Sigmoid colon (tissue), 7 donors: ENCODE measurements at places on chromosomes 6 and 20. TPM values are rescaled to one million over a fixed set of nuclear protein-coding genes. Genes with fewer than 3 reads are reported as not detected.

The ZKSCAN4 gene
- total RNA-seq: 6.1 TPM

The TLDC2 gene
- total RNA-seq: not detected

GRCh38 chr6:35476004-35476403 lies 7.8 kb downstream of the RPL10A start:
- no peak for DNase-seq

GRCh38 chr6:64998204-64998603 lies 708.8 kb downstream of the EYS start:
- DNase-seq: no peak

GRCh38 chr6:139778688-139779087 lies 404.2 kb upstream of the CITED2 start:
- DNase-seq: no peak

DNA sequence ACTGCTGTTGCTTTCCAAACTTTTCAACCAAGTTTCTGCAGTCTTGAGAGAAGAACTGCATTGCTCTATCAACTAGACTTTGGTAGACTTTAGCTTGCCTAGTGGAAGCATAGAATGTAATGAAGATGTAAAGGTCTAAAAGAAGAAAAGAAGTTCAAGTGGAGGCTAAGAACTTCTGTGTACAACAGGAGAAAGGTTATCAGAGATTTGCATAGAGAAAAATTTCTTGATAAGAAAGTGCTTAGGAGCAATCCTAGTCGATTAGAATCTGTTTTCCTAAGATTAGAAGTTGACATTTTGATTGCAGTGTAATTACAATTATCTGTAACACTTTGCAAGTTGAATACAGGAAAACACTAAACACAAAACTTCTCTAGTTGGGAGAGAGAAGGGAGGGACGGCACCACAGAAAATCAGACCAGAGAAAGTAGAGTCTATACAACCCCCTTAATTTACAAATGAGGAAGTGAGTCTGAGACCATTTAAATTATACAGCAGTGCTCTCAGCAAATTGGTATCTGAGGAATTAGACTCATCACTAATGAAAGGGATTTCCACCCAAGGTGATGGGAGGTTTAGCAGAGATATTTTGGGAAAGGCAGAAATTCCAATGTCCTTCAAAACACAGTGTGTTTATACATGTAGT lies 194.3 kb upstream of the MARCKS start:
- DNase-seq: no peak

- no peak for DNase-seq
These were observed 165.6 kb downstream of the TRIM27 start for GRCh38 chr6:28758046-28758817.

- no peak for DNase-seq
These were observed 75.7 kb upstream of the QKI start for GRCh38 chr6:163338671-163339405.

- DNase-seq: no peak
These were observed 130.9 kb downstream of the RFPL4B start for GRCh38 chr6:112478036-112478435.

DNA sequence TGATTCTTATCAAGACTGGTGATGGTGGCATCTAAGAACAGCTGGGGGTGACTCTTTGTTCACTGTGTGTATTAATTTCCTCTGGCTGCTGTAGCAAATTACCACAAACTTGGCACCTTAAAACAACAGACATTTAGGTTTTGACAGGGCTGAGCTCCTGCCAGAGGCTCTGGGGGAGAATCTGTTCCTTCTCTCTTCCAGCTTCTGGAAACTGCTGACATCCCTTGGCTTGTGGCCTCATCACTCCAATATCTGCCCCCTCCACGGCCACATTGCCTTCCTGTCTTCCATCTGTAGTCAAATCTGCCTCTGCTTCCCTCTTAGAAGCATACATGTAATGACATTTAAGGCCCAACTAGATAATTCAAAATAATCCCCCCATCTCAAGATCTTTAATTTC lies 274.9 kb downstream of the PRL start:
- no peak for DNase-seq

DNA sequence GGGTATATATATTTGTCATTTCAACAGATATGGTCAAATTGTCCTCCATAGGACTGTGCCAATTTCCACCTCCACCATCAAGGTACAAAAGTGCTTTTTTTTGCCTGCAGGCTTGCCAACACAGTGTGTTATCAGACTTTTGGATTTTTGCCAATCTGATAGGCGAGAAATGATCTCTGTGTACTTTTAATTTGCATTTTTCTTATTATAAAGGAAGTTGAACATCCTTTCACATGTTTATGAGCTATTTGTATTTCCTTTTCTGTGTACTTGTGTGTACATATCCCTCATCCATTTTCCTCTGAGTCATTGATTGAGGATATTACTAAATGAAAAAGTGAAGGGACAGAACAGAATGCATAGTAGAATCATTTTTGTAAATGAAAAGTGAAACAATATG lies 39.0 kb upstream of the PTPN1 start:
- no peak for DNase-seq

DNA sequence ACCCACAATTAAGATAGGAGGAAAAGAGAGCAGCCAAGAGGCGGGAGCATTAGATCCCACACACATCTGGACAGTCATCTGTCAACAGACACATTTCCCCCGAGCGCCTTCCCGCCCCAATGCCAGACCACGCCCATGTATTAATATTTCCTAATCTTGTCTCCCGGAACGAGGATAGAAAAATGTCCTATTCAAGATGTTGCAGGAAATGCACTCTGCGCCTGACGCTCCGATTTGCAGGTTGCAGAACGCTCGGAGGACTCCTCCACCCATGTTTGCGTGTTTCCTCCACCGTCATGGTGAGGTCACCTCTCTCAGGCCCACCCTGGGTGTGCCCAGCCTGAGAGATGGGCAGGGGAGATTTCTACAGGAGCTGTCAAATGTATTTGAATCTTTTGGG lies 215.2 kb downstream of the TAF4 start:
- no peak for DNase-seq

GRCh38 chr6:17703256-17703694 lies 3.5 kb downstream of the NUP153 start:
- no peak for DNase-seq

The SPAG4 gene
- total RNA-seq: 3.3 TPM

GRCh38 chr20:17725094-17725835 lies 25.5 kb downstream of the BANF2 start:
- DNase-seq: no peak

DNA sequence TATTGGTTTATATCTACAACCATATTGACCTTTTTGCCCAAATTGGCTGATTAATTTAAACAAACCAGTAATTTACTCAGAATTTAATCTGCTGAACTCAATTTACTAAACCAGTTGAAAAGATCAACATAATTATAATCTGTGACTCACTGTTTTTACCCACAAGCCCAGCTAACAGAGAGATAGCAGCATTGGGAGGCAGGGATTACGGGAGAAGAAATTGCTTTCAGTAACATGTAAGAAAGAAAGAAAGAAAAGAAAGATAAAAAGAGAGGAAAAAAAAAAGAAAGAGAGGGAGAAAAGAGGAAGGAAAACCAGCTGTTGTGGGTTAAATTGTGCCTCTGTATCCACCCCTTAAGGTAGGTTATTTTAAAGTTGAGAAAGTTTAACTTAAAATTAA lies 13.3 kb upstream of the RHAG start:
- no peak for DNase-seq

DNA sequence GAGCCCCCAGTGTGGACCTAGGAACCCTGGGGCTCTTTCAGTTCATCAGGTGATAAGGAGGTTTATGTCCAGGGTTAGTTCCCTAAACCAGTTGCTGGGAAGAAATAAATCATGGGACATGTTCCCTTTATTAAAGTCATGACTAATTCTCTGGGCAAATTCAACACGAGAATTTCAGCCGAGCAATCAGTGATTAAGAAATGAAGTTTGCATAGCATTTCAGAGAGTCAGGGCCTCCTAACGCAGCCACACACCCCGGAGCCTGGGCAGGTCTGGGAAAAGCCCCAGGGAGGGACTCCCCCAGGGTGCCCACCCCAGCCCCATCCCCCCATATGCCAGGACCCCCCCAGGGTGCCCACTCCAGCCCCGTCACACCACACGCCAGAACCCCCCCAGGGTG lies 20.1 kb downstream of the SLCO4A1 start:
- no peak for DNase-seq

The ACTL10 gene
- 0.54 TPM for total RNA-seq

GRCh38 chr20:41927189-41927588 lies 309.0 kb upstream of the CHD6 start:
- DNase-seq: no peak

- DNase-seq: no peak
These were observed 15.7 kb upstream of the RPS10 start for GRCh38 chr6:34441526-34441925.

DNA sequence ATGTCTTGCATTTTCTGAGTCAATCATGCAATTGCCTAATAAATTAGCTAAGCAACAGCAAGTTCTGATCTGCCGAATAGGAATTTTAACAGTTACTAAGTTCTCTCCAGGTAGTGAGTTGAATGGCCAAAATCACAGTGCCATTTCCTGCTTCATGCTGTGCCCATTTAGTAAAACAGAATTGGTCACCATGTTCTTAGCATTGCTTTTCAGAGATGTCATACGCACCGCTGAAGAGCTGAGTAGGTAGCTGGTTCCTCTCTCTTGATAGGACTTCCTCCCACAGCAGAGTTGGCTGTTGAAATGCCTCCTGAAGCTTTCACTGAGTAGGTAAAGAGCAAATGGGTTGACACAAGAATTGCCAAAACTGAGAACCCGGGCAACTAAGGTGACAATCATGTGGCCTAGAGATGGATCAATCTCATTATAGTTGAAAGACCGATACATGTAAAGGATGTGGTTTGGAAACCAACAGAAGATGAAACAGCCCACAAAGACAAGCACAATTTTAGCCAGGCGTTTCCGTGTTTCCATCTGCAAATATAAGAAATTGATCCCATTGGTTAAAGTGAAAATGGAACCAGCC lies 57.1 kb upstream of the GJE1 start:
- DNase-seq: no peak

The FNDC1 gene
- 4.3 TPM for total RNA-seq

DNA sequence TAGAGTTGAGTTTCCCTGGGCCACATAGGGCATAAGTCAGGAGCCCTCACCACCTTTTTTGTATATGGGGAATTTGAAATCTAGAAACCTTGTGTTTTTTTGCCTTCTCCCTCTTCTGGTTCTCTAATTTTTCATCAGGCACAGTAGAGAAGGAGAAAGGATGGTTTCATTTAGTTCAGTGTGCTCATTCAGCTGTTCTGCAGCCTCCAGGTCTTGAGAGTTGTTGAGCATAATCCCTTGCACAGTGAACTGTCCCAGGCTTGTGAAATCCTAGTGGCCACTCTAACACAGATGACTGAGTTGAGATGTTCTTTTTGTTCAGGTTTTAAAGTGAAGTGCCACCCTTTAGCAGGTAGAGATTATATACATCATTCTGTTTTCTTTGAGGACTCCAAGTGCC lies 183.5 kb downstream of the CDKAL1 start:
- no peak for DNase-seq

The SYNJ2 gene
- 11.1 TPM for total RNA-seq

GRCh38 chr6:136088693-136089092 lies 161.4 kb downstream of the MTFR2 start:
- DNase-seq: no peak

GRCh38 chr6:15562977-15563376 lies 99.9 kb downstream of the DTNBP1 start:
- no peak for DNase-seq

DNA sequence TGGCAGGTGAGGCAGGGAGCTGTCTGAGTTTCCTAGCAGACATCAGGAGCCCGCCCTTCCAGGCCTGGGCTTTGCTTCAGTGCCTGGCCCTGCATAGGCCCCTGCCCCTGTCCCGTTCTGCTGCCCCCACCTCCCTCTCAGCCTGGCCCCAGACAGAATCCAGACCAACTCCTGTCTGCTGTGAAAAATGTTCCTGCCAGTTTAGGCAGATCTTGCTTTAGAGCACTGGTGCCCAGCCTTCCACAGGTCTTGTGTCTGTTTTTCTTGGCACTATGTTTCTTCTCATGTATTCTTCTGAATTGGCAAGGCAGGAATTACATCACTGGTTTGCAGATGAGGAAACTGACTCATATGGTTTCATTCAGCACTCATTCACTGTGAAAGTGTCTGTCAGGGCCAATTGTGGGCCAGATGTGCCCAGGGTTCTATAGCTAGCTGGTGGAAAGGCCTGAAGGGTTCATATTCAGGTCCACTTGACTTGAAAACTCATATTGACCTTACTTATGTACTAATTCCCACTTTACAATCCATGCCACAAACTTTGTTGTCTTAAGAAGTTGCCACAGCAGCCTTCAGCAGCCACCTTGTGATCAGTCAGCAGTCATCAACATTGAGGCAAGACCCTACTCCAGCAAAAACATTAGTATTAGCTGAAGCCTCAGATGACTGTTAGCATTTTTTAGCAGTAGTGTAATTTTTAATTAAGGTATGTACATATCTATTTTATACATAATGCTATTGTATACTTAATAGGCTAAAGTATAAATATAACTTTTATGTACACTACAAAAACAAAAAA lies 40.5 kb downstream of the HLA-F start:
- no peak for DNase-seq

DNA sequence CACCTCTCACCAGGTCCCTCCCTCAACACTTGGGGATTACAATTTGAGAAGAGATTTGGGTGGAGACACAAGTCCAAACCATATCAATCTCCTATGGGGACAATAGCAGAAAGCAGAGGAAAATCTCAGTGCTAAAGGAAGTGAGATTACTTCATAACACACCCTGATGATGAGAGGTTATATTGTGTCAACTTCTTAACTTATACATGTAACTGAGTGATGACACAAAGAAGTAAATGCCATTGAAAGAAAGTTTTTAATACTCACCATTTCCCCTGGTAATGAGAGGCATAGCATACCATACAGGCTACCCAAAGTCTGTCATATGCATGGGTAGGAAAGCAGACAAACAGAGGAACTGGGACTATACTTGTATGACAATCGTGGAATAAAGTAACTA lies 137.2 kb downstream of the MMUT start:
- DNase-seq: no peak

The HAO1 gene
- not detected for total RNA-seq

The FAM184A gene
- total RNA-seq: 5.4 TPM

The BMP7 gene
- total RNA-seq: 2.5 TPM

DNA sequence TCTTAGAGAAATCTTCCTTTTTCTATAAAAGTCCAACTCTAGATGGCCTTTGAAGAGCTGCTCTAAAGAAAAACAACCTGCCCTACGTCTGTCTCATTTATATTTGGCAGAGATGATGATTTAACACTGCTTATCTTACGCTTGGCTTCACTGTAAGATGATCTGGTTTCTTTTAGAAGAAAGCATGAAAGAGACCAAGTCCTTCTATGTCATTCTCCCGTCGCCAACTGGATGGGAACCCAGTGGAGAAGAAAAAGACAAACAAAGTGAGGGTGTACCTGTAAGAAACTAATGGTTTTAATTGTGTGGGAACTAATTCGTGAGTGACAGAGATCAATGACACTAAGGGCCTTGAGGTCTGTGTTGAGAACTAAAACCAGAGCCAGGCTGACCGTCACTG lies 92.8 kb downstream of the MBOAT1 start:
- DNase-seq: no peak
